Lung (tissue), 17 donors: ENCODE measurements at places on chromosomes 16 and 17. TPM values are rescaled to one million over a fixed set of nuclear protein-coding genes. Genes with fewer than 3 reads are reported as not detected.

DNA sequence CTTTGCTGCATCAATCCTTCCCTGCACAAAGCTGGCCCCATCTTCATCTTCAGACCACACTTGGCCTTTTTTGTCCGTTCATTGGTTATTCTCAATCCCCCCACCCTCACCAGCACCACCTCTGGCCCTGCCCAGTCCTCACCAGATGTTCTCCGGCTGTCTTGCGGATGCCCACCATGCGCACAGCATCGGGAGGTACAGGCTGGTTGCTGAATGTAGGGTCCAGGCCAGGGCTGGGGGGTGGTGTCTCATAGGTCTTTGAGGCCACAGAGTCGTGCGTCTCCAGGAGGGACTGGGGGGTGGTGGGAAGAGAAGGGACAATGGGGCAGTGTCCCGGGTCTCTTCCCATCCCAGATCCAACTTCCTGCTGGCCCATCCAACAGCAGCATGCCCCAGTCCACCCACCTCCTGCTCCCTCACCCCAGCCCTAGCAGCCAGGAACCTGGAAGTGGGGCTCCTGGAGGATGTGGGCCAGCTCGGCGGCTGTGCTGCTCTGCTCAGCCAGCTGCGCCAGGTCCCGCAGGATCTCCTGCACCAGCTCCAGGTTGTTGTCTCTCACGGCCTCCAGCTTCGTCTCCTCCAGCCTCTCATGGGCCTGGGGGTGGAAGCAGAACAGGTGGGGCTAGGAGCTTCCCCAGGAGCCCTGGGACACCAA lies 24.4 kb downstream of the MPP2 start:
- no peak for DNase-seq

DNA sequence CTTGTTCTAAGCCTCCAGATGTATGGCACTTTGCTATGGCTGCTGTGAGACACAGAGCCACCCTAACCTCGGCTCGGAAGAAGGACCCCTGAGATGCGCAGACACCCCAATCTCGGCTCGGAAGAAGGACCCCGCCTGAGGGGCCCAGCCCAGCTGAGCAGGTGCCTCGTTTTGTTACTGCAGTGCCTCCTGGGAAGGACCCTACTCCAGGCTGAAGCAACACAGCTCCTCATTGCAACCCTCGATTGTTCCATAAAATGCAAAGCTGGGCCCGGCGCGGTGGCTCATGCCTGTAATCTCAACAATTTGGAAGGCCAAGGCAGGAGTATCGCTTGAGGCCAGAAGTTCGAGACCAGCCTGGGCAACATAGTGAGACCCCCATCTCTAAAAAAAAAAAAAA lies 61.3 kb downstream of the C16orf95 start:
- no peak for DNase-seq

DNA sequence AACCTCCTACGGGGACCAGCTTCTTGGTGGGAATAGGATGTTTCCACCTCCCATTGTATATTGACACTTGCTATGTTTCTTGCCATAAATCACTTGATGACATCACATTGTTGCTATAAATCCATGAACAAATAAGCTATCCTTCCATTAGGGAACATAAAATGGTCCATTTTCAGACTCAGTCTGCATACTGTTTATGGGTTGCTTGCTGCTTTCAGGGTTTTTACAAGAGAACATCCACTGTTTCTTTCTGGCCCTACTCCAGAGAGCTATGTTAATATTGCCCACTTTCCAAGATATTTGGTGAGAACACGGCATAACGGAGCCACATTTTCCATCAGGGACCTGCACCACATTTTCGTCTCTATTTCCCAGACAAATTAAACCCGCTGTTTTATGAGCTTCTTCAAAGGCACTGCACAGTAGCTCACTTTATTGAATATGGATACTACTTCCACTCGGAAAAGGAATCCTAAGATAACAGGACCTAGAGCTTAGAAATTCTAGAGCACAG lies 800.2 kb downstream of the KCNJ2 start:
- no peak for DNase-seq

DNA sequence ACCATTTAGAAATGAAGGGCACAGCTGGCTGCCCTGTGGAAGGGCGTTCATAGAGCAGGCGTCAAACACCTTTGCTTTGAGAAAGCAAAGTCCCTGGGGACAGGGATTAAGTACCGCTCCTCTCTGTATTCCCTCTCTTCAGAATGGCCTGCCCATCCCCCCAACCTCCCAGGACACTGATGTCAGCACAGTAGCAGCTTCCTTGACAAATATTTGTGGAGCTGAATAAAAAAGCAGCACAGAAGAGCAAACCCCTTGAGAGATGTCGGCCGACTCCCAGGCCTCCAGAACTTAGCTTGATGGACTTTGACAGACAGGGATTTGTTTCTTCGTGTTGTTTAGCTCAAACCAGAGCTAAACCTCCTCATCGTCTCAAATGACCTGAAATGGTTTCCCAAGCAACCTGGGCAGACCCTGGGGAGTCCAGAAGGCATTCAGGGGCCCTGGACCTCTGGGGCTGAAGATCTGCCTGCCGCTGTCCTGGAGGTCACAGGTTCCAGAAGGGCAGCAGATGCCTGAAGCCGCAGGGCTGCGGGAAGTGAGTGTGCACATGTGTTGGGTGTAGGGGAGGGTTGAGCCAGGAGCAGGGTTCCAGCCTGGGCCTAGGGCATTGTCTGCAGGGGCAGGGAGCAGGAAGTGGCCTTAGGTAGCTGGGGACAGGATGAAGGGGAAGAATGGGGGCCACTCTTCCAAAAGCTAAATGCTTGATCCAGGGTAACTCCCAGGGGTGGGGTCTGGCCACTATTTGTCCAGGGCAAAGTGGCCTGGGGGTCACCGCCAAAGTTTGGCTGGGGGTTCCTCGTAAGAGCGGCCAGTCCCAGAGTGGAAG lies 42.3 kb upstream of the NKD1 start:
- DNase-seq = peak; percentile 26

DNA sequence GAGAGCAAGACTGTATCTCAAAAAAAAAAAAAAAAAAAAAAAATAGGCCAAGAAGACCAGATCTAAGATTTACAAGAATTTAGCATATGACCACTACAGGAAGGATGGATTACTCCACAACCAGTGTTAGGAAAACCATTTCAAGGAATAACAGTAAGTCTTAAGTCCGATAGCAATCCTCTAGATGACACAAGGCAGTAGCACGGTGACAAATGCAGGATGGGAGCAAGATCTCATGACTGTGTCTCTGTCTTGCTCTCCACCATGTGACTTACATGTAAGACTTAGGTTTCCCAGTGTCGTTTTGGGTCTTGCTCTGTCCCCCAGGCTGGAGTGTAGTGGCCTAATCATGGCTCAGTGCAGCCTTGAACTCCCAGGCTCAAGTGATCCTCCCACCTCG lies 27.8 kb downstream of the C16orf96 start:
- no peak for DNase-seq

SP2 gene
- total RNA-seq = 4.9 TPM
